ENCODE measurements at places on chromosomes 2 and 18.

DNA sequence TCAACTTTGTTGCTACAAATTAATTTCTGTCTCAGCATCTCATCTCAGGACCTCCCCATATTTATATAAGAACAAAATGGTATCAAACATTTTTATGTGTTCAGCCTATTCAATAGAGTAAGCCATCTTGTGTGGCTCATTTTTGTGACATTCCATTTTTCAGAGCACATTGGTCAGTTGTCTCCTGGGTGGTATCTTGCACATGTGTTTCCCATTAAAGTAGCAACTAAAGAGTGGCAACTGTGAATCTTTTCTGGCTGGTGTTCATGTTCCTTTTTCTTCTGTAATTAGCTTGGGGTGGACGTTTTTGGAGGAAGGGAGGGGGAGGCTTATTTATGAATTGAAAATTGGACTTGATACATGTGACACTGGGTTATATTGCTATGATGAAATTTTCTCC, 45.4 kb upstream of the EFEMP1 start:
- ATAC-seq = no peak

DNA sequence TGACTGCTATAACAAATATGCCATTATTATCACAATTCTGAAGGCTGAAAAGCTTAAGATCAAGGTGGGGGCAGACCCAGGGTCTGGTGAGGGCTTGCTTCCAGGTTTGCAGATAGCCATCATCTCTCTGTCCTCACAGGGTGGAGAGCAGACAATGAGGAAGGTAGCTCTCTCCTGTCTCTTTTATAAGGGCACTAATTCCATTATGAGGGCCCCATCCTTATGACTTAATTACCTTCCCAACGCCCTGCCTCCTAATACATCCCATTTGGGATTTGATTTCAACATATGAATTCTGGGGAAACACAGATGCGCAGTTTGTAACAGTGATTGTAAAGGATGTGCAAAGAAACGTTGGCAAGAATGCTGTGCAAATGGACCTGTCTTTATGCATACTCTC, 44.8 kb downstream of the PARD3B start:
- no peak for ATAC-seq

DNA sequence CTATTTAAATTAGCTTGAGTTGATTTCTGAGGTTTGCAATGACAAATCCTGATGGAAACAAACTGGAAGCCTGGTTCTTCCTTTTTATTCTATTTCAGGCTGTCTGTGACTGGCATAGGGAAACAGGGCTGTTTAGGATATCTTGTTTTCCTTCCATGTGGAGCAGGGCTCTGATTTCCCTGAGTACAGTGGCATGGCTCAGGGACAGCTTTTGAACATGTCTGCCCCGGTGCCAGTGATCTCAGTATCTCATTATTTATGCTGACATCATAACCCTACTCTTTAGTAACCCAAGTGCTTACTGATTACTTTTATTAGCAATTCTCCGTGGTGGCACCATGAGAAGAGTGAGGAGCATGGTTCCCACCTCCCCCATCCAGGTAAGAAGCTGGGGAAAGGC, 720.3 kb downstream of the GALR1 start:
- ATAC-seq = no peak

- 0 out of 3 replicates have a peak, but pooled peaks have one; percentile 20 for ATAC-seq
These were observed 29.2 kb upstream of the POMC start for GRCh38 chr2:25197336-25198208.

DNA sequence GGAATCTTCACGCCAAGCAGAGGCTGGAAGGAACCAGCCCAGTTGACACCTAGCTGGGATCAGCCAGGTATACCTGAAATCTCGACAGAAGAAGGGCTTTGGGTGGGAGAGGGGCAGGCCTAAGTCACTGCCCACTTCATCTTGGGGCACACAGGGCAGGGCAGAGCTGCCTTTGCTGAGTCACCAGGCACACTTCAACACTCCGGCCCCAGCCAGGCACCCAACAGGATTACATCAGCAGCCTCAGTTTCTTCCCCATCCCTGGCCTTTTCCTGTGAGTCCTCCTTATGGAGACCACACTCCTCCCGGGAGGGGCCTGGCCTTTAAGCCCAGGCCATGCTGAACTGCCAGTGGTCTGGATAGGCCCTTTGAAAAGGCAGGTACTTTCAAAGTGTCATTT, 201.7 kb upstream of the HS6ST1 start:
- ATAC-seq = no peak

- peak; percentile 75 for ATAC-seq
These were observed 413.7 kb upstream of the FAM98A start for GRCh38 chr2:34012715-34013302.

- no peak for ATAC-seq
These were observed 58.8 kb upstream of the SLC38A11 start for GRCh38 chr2:165013944-165014619.

DNA sequence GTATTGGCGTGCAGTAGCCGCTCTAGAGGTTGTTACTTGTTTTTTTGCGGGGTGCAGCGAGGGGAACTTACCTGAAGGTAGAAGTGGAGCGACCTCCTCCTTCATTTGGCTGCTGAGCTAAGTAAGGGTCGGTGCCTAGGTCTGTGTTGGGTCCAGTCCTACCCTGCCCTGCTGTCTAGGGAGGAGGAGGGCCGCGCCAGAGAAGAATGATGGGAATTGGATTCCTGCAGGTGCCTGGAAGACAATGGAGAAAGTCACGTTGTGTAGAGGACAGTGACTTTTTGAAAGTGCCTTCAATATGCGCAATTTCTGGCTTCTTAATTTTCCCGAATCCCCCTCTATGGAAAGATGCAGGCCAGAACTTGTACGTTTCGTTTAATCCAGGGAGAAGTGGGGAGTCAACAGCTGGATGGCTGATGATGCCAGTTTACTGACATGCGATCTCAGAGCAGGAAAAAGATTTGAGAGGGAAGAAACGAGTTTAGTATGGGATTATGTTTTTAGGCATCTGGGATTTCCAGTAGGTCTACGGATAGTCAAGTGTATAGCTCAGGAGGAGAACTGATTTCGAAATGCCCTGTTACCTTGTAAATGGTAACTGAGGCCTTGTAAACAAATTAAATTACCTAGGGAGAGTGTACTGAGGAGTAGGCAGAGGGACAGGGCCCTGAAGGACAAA, 653 bp downstream of the MRPS9 start:
- no peak for ATAC-seq

GRCh38 chr2:61549546-61549945, 11.4 kb upstream of the XPO1 start:
- no peak for ATAC-seq

DNA sequence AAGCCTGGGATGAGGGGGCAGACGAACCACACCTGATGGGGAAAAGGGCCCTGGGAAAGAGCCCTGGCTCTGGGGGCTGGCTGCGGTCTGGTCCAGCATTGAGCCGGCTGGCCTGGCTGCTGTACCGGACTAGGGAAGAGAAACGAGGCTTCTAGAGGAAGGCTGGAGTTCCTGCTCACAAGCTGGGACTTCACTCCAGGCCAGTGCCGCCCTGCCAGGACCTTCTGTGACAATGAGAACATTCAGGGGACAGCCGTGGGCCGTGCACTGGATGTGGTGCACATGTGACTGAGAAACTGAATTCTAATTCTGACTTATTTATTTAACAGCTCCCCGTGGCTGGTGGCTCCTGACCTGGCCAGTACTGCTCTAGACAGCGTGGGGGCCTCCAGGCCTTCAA, 269.3 kb downstream of the HDAC4 start:
- ATAC-seq = no peak

- ATAC-seq = no peak
These were observed 16.6 kb downstream of the SERPINB13 start for GRCh38 chr18:63603772-63604171.

DNA sequence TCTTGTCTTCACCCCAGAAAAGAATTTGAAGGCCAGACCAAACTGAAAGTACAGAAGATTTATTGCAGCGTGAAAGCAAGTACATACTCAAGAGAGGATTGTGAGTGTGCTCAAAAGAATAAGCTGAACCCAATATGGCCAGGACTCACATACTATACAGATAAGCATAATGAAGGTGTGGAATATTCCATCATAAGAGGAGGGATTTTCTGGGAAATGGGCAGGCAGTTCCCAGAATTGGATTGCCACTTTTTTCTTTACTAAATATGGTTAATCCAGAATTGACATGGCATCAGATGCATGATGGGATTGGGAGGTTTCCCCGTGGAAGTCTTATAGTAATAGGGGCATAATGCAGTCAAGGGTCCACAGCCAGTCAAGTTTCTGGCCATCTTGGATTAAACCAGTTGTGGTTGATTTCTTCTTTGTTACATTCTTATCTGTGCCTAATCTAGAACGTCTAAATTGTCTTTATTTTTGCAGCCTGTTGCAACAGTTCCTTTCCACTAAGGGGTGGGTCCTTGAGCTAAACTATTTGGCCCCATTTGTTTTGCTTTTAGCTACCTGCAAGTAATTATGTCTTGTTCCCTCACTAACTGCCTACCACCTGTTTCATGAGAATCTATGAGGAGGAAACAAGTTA, 9.0 kb downstream of the SP140L start:
- no peak for ATAC-seq

GRCh38 chr18:4765401-4765800, 310.3 kb upstream of the DLGAP1 start:
- ATAC-seq = no peak

DNA sequence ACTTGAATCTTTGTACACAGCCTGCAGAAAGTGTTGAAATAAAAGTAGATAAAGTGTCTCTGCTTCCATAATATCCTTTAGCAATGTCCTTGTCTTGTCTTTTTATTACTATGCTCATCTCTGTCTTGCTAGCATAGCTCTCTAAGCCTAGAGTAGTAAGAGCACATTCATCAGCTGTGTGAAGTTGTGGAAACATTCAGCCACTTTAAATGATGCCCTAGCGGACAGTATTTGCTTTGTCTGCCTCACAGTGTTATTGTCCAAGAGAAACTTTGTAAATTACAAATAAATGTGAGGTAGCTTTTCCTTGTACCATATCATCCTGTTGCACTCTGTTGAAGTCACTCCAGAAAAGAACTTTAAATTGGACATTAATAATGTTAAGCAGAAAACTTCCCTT, 60.3 kb upstream of the TTC21B start:
- no peak for ATAC-seq

DNA sequence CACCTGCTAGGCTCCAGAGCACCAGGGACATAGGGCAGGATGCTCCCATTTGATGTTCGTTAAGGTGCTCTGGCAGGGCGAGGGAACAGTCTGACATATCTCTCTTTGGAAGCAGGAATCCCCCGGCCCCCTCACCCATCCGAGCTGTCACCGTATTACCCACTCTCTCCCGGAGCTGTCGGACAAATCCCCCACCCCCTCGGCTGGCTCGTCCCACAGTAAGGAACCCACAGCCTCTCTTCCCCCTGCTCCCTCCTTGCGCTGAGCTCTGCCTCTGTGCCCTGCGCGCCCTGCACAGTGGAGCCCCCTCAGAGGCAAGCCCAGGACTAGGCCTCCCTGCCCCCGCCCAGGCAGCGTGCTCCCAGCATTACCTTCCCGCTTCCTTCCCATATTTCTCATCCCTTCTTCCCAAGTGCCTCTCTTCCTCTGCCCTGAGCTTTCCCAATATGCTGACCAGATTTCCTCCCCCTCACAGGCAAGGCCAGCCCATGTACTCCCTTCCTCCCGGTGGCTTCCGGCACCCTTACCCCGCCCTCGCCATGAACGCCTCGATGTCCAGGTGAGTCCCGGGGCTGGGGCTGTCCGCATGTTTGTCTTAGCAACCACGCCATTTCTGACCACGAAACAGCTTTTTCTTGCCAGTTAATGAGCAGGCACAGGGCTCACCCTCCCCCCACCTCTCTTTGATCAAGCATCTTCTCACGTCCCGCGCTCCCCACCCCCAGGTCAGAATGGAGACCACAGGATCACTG, 23.8 kb downstream of the TGOLN2 start:
- ATAC-seq = no peak

GRCh38 chr2:60524874-60525273, 28.6 kb downstream of the BCL11A start:
- no peak for ATAC-seq

DNA sequence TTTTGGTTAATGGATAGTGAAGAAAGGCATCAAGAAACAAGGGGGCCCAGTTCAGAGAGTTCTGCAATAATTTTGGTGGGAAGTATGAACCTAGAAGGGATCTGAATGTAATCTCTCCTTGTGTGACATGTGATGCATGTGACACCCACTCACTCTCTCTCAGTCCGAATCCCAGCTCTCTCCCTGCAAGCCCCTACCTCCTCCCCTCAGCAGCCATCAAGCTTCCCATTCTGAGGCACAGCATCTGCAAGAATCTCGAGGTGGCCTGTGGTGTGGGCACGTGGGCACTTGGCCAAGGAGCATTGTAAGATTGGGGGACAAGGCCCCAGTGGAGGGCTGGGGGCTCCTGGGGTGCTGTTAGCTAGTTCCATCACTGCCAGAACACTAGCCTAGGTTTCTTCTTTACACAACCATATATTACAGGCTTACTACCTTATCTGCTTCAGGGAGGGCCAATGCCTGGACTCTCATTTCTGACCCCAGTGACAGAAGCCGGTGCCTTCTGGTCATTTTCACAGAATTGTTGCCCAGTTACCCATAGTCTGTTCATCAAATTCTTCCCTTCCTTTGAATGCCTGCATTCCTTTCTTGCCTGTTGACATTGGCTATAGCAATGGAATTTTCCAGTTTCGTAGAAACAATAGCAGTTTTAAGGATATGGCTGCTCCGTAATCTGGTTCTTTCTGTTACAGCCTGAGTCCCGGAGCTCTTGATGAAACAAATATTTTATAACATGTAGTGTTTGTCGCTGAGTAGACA, 13.3 kb upstream of the LCLAT1 start:
- ATAC-seq = peak; percentile 26

DNA sequence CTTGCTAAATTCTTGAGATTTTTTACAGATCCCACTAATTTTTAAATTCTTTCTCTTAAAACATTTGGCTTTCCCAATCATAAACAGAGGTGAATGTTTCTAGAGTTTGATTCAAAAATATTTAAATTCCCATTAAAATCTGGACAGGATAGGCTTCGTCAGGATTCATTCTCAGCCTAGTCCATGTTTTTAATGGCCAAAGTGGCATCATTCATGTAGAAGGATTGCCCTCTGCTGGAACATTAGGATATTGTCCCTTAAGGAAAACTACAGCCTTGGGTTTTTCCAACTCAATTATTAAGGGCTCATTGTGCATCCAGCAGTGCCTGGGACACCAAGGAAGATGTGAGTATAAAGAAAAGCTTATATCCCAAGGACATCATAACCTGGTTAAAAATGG, 71.7 kb downstream of the TPGS2 start:
- peak; percentile 95 for ATAC-seq

DNA sequence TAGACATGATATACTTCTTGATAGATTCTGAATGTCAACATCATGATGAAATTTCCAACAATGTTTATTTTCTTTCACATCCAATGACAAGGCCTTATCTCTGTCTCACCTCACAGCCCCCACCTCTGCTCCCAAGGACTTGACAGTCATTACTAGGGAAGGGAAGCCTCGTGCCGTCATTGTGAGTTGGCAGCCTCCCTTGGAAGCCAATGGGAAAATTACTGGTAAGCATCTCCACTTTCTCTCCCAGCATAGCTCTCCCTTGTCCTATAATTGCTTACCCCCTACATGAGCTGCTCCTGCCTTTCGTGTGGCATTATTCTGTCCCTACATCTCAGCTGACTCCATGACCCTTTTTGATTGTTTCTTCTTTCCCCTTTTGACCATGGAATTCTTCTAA, 821.8 kb downstream of the MBD2 start:
- ATAC-seq = no peak
